Ovary (tissue), 10 donors: ENCODE measurements at places on chromosomes 6 and 20. TPM values are rescaled to one million over a fixed set of nuclear protein-coding genes. Genes with fewer than 3 reads are reported as not detected.

The EXOC2 gene
- 15.7 TPM for polyA plus RNA-seq

DNA sequence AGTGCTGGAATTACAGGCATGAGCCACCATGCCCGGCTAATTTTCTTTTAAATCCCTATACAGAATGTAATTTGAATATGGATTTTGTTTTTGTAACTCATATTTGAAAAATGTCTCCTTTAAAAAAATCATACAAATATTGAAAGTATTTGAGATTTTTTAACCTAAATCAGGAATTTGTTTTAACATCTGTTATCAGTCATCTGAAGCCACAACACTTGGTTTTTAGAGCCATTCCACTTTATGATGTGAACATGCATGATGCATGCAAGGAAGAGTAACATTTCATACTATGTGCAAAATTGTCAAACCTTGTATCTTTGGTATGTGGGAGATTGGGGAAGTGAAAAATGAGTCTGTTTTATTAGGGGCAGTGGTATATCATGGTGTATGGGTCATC lies 124.5 kb upstream of the AHI1 start:
- H3K27ac ChIP-seq: no peak overlapping the region
- H3K36me3 ChIP-seq: no peaks in the 10 kb centered on the region
- H3K4me3 ChIP-seq: no peak overlapping the region
- H3K27me3 ChIP-seq: no peaks in the 10 kb centered on the region
- DNase-seq: no peak

The KHDRBS2 gene
- polyA plus RNA-seq: 0.07 TPM

GRCh38 chr6:45772051-45772450 lies 243.6 kb downstream of the CLIC5 start:
- no peaks in the 10 kb centered on the region for H3K27me3 ChIP-seq
- no peak overlapping the region for H3K27ac ChIP-seq
- no peaks in the 10 kb centered on the region for H3K4me1 ChIP-seq
- no peak for DNase-seq
- H3K36me3 ChIP-seq: no peaks in the 10 kb centered on the region

The TRMT11 gene
- polyA plus RNA-seq: 10.7 TPM

The GCNT2 gene
- polyA plus RNA-seq: 1.8 TPM

GRCh38 chr6:161134550-161135298 lies 139.1 kb downstream of the AGPAT4 start:
- no peak overlapping the region for H3K4me3 ChIP-seq
- no peak overlapping the region for H3K27ac ChIP-seq
- no peak for DNase-seq
